Stimulated activated CD8-positive, alpha-beta memory T cell treated with anti-CD3 and anti-CD28 coated beads, Interleukin-4, amount 100 ng/mL, for 1 hour (primary cell): ENCODE measurements at places on chromosomes 12 and 14.

GRCh38 chr14:57038689-57039088 is 228.4 kb upstream of the OTX2 start:
- DNase-seq, result no peak

- no peak for DNase-seq
Measured at GRCh38 chr12:56129942-56130495, 2.0 kb downstream of the ESYT1 start.

DNA sequence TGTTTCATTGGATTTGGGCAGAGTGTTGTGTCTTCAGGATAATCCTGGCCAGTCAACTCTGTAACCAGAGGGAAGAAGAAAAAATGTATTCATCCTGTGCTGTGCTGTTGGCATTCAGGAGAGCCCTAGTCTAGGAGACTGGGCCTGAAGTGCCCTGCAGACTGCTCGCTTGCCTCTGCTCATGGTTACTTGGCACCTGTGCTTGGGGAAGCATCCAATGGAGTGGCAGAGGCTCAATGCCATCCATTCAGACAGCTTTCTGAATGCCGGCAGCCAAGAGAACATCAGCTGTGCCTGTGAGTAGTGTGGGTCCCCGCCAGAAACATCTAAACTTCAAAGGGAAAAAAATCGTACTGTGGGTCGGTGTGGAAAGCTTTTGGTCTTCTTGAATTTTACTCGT is 124.2 kb downstream of the SRGAP1 start:
- DNase-seq, result no peak

DNA sequence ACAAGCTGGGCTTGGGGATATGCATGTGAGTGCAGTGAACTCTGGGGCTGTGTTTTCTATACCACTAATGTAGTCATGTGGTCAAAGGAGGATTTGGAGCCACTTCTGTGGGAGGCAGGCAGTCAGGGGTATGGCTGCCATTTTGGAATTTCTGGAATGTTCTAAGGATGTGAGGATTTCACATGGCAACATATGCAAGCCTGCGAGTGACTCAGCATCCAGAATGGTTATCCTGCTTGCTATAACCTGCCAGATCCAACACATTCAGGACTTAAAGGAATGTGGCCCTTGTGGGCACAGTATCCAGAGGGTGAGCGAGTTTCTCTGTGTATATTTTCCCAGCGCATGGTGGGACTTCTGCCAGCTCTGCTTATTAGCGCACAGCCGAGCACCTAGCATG is 249.2 kb upstream of the PWP1 start:
- no peak for DNase-seq

DNA sequence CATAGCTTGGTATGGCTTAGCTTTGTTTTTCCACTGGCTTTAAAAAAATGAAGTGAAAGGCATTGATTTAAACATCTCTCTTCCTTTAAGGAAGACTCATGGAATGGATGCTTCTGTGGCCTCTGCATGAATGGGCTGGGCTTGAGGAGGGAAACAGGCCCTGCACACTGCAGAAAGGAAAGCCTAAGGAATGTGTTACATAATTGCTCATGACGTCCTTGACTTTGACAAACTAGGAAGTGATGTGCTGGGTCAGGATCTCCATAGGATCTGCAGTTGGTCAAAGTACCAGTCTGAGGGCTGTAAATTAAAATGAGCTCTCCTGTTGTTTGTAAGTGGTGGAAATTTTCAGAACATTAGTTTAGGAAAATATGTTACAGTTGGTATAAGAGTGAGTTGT is 12.7 kb downstream of the SAMD4A start:
- DNase-seq, result no peak

GRCh38 chr14:68359022-68359836 is 433.6 kb downstream of the ZFP36L1 start:
- DNase-seq, result no peak

- DNase-seq, result no peak
Measured at GRCh38 chr12:120590741-120591407, 9.7 kb upstream of the POP5 start.

GRCh38 chr12:52082026-52082668 is 2.6 kb downstream of the SMIM41 start:
- DNase-seq, result no peak

GRCh38 chr14:61710853-61711817 is 15.8 kb downstream of the HIF1A start:
- DNase-seq, result no peak

- no peak for DNase-seq
Measured at GRCh38 chr14:68379510-68380328, 413.1 kb downstream of the ZFP36L1 start.

DNA sequence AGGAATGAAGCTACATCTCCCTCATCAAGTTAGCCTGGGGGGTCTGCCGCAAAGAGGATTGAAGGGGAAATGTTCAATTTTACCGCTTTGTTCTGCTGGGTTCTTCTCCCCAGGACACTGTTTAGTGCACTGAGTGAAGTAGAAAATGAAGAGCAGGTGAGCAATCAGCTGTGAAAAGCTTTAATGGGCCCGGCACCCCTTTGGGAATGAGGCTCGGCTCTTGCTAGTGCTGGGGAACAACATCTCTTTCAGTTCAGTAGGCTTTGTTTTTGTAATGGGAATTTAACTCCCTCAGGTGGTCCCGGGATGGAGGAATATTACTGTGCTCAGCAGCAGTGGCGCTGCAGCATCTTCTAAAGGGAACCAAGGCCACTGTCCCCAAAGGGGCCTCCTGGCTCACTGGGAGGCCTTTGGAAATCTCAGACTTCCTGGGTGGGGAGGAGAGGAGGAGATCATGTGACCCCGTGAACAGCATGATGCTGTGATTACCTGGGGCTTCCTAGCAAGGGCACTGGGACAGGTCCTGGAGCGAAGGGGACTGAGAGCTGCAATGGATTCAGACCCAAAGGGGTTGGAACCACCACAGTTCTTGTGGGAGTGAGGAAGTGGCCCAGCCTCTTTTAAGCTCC is 85.2 kb upstream of the MAX start:
- DNase-seq, result no peak

DNA sequence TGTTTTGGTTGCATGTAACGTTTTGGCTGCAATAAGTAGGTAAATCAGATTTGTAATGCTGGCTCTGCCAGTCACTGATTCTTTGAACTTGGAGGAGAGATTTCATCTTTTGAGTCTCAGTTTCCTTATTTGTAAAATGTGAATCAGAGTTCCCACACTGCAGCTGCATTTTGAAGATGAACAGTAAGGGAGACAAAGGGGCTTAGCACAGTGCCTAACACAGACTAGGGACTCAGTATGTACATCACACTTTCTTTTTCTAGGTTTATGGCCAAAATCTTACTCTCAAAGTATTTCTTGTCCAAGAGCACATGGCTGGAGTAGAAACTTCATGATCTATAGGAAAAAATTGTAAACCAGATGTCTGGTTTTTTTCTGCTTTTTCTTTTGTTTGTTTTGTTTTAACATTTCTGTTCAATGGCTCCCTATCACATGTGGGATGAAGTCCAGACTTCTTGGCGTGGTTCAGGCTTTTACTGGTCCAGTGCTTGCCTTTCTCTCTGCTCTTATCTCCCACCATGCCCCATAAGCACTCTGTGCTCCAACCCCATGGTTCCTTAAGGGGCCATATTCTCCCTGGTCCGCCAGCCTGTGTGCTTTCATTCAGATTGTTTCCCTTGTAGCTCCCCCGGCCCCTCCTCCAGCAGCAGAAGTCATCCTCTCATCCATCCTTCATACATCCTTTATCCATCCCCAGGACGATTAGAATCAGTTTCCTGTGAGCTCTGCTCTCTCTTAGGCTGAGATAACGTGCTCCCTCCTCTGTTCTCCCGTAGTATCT is 58.0 kb downstream of the SYNE2 start:
- DNase-seq, result no peak

- no peak for DNase-seq
Measured at GRCh38 chr12:8823565-8824300, 1.3 kb downstream of the A2ML1 start.

- DNase-seq, result no peak
Measured at GRCh38 chr12:3333583-3333982, 157.4 kb upstream of the PRMT8 start.

DNA sequence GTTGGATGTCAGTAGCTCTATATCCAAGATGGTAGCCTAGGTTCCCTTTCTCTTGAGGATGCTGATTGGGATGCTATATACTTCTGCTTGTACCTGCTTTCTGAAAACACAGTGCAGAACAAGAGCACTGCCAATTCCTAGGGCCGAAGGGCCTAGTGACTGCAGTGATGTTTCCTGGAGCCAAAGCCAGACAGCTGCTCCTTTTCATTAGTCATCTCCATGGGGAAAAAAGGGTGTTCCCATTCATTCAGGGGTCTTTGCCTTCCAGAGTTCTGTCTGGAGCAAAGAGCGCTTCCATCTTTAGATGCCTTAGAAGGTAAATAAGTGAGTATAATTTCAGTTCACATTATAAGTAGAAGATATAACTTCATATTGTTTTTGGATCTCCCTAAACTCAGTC is 85.5 kb downstream of the PTPRB start:
- DNase-seq, result no peak

DNA sequence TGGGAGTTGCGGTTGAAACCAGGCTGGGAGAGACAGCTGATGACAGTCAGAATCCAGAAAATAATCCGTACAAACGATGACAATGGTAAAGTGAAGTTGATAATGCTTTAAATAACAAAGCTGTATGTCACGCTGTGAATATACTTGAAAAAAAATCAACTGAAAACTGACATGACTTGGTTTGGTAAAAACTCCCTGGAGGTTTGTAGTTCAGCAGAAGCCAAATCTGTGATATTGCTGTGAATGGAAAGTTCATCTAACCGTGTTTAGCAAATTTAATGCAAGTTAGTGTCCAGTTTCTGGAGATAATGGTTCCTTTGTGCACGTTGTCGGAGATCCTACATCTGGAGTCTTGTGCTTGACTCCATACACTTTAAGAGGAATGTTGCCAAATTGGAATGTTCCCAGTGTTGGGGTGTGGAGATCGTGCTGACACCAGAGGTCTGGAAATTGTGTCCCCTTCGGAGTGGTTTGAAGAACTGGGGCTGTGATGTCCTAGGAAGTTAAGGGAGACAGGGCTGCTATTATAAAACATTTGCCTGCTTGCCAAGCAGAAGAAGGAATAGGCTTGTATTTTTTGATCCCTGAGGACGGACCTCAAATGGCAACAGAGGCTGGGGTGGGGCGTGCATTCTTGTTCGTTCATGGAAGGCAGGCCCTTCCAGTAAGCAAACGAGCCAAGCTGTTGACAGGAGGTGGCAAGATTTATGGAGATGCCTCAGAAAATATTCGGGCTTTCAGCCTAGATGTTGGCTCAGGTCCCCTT is 30.6 kb downstream of the PPFIBP1 start:
- no peak for DNase-seq

- no peak for DNase-seq
Measured at GRCh38 chr12:27931390-27931789, 41.1 kb downstream of the PTHLH start.

- DNase-seq, result no peak
Measured at GRCh38 chr12:87931812-87932211, 97.4 kb downstream of the C12orf50 start.

GRCh38 chr14:29425705-29426482 is 501.8 kb downstream of the PRKD1 start:
- no peak for DNase-seq

DNA sequence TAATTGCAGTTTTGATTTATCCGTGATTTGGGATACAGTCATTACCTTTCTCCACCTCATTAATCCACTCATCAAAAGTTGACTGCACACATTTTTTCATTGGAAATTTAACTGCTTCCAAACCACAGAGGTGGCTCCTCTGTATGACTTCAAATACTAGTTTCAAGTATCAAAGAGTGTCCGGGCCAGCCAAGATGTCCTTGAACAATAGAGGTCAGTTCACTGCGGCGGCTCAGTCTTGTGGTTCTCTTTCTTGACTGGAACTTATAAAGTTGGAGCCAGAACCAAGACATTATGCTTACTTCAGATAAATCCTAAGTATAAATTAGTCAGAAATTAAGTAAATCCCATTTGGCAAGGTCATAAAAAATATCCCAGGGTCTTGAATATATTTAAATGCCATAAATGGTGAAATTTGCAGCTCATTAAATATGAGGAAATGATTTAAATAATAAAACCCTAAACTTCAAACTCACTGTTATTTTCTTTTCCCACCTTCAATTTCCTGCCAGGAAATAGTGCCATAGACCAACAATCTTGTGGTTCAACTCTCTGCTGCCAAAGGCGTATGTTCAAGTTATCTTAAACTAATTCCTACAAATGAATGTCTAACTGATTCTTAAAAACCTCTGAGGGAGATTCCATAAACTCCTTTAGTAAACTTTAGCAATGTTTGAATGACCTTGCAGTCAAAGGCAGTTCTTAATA is 360.8 kb downstream of the AEBP2 start:
- no peak for DNase-seq

DNA sequence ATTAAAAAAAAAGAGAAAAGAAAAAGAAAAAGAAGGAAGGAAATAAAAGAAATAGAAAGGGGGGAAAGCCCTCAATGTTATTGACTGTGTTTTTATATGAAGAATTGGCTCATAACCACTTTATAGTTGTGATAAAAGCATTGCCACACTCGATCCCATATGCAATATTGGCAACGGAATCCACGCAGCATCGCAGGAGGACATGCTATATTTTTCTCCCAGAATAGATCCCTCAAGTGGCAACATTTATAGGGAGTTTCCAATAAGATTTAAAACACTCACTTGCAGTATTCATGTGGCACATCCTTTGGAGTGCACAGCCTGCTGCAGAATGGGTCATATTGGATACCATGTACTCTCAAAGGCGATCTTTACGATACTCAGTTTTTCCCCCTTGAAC is 223.3 kb downstream of the EGLN3 start:
- no peak for DNase-seq

DNA sequence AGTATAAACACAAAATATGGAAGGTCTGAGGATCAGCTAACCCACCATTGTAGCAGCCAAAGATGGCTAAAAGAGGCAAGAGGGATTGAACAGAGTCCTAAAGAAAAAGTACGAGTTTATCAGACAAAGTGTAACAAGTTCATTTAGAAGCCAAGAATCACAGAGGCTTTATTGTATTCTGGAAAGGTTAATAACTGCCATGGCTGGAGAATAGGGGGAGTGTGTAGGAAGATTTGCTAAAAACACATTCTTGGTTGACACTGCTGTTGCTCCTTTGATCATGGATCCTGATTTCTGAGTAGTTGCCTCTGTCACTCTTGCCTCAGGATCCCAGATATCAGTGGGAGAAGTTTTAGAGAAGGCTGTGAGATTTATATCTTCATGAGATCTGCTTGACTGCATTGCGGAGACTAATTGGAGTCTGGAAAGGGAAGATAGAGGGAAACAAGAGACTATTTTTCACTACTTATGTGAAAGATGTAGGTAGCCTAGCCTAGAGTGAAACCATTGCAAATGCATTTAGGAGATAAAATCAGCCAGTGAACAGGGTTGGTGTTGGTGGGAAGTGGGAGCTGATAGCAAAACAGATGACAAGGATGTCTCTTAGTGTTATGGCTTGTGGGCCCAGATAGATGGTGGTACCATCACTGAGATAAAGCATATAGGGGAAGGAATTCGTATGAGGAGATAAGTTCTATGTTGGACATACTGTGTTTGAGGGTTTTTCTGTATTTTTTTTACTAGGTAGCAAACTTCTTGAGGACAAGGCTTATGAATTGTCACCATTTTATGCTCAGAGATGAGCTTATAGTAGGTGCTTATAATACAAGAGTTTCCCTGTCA is 402.9 kb upstream of the PDE3A start:
- no peak for DNase-seq
